Fibroblast of skin of scalp (primary cell): ENCODE measurements at places on chromosomes 3 and 15.
A peak's percentile ranks its signal among the peaks of the same experiment; 100 is the strongest.

- no peak for DNase-seq
Measured at GRCh38 chr3:123766193-123767008, 117.7 kb downstream of the MYLK start.

DNA sequence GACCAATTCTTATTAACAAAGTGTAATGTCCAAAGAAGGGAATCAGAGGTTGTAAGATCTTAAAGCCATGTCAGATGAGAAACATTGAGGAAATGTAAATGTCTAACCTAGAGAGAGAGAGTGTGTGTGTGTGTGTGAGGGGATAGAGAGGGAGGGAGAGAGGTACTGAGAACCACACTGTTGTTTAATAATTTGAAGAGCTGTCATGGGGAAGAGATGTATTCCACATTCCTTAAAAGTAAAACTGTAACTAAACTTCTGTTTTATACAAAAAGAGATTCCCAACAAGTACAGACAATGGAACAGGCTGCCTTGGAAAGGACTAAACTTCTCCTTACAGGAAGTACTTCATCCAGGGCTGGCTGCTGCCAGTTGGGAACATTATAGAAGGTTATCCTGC is 68.9 kb upstream of the BOC start:
- DNase-seq = no peak

- DNase-seq = no peak
Measured at GRCh38 chr15:41790169-41790568, 15.9 kb downstream of the MAPKBP1 start.

DNA sequence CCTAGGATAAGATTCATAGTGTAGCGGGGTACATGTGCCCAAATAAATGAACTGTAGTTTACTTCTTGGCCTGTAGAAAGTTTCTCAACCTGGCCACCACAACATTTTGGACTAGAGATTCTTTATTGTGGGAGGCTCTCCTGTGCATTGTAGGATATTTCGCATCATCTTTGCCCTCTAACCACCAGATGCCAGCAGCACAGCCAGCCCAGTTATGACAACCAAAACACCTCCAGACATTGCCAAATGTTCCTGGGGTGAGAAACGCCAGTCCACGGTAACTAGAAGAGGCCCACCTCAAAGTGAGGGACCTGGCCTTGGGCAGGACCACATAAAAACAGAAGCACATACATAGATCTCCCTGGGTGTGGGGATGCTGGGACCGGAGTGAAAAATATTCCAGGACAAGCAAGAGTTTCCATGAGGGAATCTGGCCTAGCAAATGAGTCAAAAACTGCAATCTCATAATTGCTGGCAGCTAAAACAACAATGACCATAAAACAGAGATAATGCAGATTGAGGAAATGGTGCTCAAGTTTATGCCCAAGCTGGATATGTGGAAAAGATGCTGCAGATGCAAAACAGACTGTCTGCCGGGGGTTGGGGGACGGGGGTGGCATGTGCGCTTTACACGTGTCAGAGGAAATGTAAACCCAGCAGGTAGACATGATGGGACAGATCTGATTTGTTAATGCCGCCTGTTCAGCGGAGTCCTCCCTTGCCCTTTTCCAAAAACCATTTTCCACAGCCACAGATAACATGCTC is 39.7 kb downstream of the ARHGEF3 start:
- peak; percentile 18 for DNase-seq

DNA sequence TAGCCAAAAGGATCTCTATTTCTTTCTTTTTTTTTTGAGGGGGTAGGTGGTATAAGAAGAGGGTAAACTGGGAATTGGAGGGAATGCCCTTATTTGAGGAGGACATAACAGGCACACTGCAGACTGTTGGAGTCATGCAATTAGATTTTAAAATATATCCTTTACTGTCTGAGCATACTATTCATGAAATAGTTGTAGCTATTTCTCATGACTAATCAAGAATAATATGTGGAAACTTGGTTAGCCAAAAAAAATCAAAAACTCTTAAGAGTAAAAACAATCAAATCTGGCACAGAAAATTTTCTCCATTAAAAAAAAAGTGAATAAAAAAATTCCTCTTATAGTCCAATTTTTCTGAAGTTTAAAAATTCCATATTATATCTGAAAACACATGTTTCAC is 174.9 kb downstream of the SCAPER start:
- peak; percentile 2 for DNase-seq
